NCI-H187 treated with DMSO at 0.1 percent for 48 hours (cell line): ENCODE measurements at places on chromosomes 12 and 14.

- no peak for DNase-seq
Observed at GRCh38 chr12:127025545-127025944, 1241.4 kb upstream of the TMEM132C start.

DNA sequence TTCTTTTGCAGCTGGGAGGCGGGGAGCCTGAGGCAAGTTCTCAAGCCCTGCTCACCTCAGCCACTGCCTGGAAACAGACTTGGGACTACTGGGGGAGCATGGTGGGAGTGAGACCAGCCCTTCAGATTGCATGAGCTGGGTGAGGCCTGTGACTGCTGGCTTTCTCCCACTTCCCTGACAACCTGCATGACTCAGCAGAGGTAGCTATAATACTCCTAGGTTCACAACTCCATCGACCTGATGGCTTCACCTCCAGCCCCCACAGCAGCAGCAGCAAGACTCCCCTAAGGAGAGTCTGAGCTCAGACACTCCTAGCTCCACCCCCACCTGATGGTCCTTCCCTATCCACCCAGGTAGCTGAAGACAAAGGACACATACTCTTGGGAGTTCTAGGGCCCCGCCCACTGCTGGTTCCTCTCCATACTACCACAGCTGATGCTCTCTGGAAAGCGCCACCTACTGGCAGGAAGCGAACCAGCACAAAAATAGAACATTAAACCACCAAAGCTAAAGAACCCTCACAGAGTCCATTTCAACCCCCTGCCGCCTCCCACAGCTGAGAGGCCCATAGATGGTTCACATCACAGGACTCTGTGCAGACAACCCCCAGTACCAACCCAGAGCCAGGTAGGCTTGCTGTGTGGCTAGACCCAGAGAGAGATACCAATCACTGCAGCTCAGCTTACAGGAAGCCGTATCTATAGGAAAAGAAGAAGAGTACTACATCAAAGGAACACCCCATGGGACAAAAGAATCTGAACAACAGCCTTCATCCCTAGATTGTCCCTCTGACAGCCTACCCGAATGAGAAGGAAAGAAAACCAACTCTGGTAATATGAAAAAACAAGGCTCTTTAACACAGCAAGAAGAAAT, 68.7 kb downstream of the RPAP3 start:
- DNase-seq: no peak

GRCh38 chr12:108939594-108939993, 59.7 kb downstream of the DAO start:
- no peak for DNase-seq

DNA sequence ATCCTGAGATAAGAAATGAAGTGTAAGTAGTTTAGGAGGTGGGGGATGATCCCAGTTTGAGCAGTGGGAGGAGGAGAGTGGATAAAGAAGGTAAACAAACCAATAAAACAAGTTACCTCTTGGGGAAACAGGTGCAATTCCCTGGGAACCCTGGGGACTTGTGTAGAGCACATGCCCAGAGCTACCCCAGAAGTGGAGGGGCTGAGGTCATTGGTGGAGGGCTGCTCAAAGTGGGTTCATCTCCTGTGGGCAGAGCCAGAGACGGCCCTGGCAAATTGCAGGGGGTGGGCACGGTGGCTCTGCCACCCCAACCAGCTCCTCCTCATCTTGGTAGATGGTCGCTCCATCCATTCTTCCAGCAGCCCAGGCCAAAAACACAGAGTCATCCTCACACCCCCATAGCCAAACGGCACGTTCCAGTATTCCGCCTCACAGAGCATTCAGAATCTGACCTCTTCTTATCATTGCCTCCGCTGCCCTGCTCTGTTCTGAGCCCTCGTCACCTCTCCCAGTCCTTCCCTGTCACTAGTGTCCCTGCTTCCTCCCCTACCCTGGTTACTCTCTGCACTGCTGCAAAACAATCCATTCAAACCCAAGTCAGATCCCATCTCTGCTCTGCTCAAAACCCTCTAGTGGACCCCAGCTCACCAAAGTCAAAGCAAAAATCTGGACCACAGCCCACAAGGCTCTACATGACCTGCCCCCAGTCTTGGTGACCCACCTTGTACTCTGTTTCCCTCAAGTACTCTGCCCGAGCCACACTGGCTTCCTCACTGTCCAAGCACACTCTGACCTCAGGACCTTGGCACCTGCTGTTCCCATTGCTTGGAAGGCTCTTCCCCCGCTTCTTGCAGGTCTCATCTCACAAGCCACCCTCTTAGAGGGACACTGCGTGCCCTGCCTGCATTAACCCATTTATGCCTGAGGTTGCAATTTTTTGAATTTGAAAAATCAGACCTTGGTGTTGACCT, 5.5 kb downstream of the CYP46A1 start:
- no peak for DNase-seq

DNA sequence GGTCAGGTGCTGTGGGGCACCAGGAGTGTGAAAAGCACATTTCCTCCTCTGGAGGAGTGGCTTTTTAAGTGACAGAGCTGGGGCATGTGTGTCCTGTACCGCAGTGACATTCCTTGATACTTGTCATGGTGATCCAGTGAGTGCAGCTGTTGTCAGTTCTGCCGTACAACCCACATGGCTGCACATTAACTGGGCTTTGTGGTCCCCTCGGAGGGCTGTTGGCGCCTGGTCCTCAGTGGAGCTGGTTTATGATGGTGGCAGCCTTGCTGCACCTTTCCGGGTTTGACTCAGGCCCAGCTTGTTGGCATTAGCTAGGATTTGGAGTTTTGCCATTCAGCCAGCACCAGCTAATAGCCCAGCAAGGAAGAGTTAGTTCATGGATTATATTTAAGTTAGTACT, 77.0 kb downstream of the SLC25A47 start:
- DNase-seq: no peak

DNA sequence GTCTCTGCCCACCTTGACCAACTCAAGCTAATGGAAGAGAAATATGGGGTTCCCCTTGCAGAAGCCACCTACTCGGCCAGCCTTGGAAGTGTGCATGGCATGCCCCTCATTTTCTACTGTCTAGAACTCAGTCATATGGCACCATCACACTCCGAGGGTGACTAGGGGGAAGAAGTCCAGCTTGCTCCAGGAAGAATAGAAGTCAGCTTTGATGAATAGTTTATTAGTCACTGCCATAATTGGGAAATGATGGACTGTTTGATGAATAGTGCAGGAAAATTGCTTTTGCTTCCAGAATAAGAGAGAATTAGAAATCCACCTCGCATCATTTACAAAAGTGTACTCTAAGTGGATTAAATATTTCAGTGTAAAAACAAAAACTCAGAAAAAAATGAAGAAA, 1030.6 kb downstream of the VRK1 start:
- DNase-seq: no peak

DNA sequence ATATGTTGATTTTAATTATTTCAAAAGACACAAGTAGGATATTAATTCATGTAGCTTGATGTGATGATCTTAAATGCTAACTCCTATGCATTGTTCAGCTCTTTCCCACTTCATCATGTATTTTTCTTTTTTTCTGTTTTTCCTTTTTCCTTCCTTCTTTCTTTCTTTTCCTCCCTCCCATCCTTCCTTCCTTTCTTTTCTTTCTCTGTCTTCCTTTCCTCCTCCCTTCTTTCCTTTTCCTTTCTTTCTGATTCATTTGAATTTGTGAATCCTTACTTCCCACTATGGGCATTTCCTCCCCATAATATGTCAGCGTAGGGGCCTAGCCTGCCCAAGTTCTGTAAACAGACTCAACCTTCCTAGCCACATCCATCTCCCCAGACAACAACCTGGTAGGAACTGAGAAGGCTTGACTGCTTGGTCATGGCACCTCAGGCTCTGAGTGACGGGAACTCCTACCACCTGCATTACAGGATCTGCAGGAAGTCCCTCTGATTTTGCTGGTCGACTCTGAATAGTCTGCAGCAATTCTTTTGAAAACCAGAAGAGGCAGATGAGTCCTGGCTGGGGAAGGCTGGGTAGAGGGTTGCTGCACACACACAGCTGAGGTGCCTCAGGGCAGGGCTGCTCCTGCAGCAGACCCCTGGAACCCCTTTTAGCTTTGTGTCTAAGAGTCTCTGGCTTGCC, 33.4 kb upstream of the BHLHE41 start:
- DNase-seq: no peak

DNA sequence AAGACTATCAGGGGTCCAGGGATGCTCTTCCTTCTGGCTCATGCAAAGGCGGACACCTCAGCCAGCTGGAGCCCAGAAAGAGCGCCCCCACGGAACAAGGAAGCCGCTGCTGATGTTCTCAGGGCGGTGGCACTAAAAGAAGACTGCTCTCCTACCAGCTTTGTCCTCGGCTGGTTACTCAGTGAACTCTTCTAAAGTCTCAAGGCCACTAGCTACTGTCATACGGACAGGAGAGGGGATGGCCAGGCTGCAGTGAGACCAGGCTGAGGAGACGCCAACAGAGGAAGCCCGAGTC, 59.6 kb downstream of the CCDC88C start:
- DNase-seq: no peak

- DNase-seq: no peak
Observed at GRCh38 chr12:112939761-112940381, 1.6 kb downstream of the OAS3 start.

GRCh38 chr14:29355331-29355730, 572.3 kb downstream of the PRKD1 start:
- DNase-seq: no peak

DNA sequence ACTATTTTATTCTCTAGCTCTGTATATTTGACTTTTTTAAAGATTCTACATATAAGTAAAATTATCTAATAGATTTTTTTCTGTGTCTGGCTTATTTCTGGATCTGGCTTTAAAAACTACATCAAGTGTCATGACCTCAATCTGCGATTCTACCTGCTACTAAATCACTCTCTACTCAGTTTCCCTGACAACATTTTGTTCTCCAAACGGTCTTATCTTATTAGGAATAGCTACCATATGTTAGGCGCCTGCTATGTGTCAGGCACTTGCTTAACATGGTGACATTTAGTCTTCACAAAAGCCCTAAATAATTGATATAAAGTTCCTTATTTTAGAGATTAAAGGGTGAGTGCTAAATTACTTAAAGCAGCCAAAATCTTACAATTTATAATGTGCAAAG, 1362.9 kb upstream of the FLRT2 start:
- no peak for DNase-seq

- no peak for DNase-seq
Observed at GRCh38 chr14:36591482-36591881, 9.1 kb upstream of the NKX2-8 start.

- DNase-seq: no peak
Observed at GRCh38 chr12:6818222-6818621, 3.4 kb upstream of the GPR162 start.

DNA sequence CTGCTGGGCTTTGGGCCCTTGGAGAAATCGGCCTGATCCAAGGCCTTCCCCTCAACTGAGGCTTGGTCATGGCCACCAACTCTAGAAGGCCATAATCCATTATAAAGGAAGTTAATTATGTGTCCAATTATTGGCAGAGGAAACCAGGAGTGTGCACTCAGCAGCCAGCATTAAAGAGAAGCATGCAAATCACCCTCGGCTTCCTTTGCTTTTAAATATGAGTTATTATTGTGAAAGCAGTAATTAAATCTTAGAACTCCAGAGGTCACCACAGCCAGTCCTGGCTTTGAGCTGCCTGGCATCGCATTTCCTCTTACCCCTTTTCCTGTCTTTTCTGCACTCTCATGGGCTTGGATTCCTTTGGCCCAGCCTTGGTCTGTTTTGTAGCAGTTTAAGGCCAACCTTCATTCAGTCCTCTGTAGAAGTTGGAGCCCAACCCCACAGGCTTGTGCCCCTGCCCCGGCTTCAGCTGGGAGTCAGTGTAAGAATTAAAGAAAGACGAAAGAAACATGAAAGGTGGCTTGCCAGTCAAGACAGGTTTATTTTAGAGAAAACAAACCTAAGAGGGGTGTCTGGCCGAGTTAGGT, 14.7 kb upstream of the KRT86 start:
- no peak for DNase-seq

GRCh38 chr14:55691659-55692058, 111.7 kb downstream of the KTN1 start:
- no peak for DNase-seq

- DNase-seq: no peak
Observed at GRCh38 chr12:66636771-66637170, 42.1 kb downstream of the GRIP1 start.

- no peak for DNase-seq
Observed at GRCh38 chr12:113144806-113145205, 4.7 kb upstream of the CFAP73 start.

- no peak for DNase-seq
Observed at GRCh38 chr12:45234139-45234865, 18.4 kb downstream of the ANO6 start.

GRCh38 chr12:7693793-7694192, 1.8 kb downstream of the GDF3 start:
- no peak for DNase-seq

GRCh38 chr12:94140556-94140955, 7.8 kb upstream of the PLXNC1 start:
- DNase-seq: no peak

DNA sequence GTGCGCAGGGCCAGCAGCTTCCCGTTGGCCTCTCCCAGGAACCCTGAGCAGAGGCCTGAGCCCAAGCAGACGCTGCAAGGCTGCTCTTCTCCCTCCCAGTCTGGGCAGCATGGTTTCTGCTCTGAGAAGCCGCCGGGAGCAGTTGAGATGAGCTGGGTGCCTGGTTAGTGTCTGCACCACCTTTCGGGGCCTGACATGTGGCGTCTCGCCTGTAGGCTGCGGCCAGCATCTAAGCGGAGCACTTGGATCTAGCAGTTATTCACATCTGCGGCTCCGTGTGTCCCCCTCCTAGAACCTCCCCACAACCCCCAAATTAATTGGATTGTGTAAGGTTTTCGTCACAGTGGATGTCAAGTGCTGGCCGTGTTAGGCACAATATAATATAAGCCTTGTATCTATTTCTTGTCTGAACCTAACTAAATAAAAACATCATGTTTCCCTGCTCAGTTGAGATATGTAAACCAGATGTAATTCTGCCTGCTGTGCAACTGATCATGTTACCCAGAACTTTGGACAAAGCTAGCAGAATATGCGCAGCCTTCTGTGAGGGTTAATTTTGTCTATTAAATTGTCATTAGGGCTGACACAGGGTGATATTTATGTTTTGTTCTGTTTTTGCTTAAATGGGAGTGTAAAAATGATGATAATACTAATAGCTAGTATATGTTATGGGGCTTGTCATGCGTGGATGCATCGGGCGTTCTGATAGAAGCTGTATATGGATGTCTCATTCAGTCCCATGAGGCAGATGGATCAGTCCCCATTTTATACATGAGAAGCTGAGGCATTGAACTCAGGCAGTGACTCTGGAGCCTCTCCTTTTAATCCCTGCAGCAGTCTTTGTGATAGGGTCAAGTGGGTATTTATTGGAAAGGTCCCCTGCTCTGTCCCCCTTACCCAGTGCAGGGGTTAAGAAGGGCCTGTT, 45.8 kb downstream of the ELK3 start:
- DNase-seq: no peak

DNA sequence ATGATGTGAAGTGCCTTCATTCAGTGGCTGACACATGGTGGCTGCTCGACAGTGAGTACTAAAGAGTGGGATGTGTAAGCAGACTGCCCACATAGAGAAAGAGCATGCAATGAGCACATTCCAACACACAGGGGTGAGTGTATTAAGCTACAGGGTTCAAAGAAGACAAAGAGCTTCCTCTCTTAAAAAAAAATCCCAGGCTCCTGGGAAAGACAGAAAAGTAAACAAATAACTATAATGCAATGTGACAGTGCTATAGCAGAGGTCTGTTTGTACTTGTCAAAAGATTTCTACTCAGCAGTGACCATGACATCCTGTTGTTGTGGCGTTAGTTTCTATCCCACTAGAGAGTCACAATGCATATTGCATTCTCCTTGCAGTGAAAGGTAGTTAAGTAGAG, 12.4 kb upstream of the PCNX1 start:
- DNase-seq: no peak

GRCh38 chr12:51694146-51694545, 103.1 kb downstream of the SCN8A start:
- no peak for DNase-seq
